ENCODE measurements at places on chromosomes 3 and 15. TPM values are rescaled to one million over a fixed set of nuclear protein-coding genes. Genes with fewer than 3 reads are reported as not detected.

The FANCD2OS gene
- not detected for total RNA-seq

The ZMYND10 gene
- 2.8 TPM for total RNA-seq

The GREM1 gene
- total RNA-seq = 2.8 TPM

The CYP8B1 gene
- not detected for total RNA-seq

The MYL3 gene
- total RNA-seq = 3.8 TPM

The GOLGA6D gene
- not detected for total RNA-seq

The PLXNB1 gene
- total RNA-seq = 103 TPM

The KBTBD8 gene
- total RNA-seq = 6.0 TPM

The NRG4 gene
- 1.2 TPM for total RNA-seq

The GOLGA8R gene
- total RNA-seq = 5.3 TPM

Measured in upper lobe of right lung (tissue), 1 donor.